Right lobe of liver (tissue), 6 donors: ENCODE measurements at places on chromosomes 7 and 10.

DNA sequence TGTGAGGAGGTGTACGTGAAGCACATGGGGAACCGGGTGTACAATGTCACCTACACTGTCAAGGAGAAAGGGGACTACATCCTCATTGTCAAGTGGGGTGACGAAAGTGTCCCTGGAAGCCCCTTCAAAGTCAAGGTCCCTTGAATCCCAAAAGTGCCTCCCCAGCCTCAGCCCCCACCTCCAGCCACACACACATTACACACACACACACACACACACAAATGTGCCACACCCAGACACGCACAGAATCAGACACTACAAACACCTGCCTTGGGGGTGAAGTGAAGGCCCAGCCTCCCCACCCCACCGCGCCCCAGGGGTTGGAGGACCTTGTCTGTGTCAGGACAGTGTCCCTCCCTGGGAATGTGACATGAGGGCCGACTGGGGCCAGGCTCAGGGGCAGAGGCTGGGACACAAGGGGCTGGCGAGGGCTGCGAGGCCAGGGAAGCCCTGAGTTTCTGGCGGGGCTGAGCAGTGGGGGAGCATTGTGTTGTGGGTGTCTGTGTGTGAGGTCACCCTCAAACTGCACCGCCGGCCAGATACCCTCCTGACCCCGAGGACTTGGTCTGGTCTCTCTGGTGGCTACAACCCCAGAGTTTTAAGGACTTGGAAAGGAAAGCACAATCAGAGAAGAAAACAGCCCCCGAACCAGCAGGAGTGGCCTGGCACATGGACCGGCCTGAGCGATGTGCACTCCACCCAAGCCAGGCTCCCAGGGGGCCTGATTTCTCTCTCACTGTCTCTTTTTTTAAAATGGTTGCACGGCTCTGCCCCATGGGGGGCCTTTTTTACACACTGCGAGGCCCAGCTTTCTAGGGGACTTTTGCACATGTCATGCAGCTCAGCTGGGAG lies 4.0 kb upstream of the ATP6V1F start:
- DNase-seq = no peak

- DNase-seq = no peak
These were observed 410.8 kb upstream of the PRKCQ start for GRCh38 chr10:6990891-6991290.

GRCh38 chr7:116384936-116385635 lies 114.5 kb upstream of the CAV2 start:
- DNase-seq = no peak

- DNase-seq = no peak
These were observed 59.8 kb upstream of the ANTXRL start for GRCh38 chr10:46226900-46227558.

GRCh38 chr7:90192876-90193750 lies 18.4 kb upstream of the STEAP2 start:
- no peak for DNase-seq

- DNase-seq = no peak
These were observed 176.3 kb downstream of the CREB5 start for GRCh38 chr7:28588602-28589001.

GRCh38 chr7:76278540-76278939 lies 23.9 kb upstream of the HSPB1 start:
- DNase-seq = no peak

- DNase-seq = no peak
These were observed 83.8 kb downstream of the FAM204A start for GRCh38 chr10:118258285-118258684.

- no peak for DNase-seq
These were observed 80.3 kb downstream of the OAT start for GRCh38 chr10:124338276-124338925.

GRCh38 chr7:18828994-18829857 lies 288.2 kb downstream of the TWIST1 start:
- no peak for DNase-seq

GRCh38 chr7:110105307-110105706 lies 985.6 kb upstream of the LRRN3 start:
- DNase-seq = no peak

GRCh38 chr10:123613346-123613850 lies 52.8 kb upstream of the GPR26 start:
- DNase-seq = no peak

GRCh38 chr10:91146146-91146545 lies 74.3 kb upstream of the PCGF5 start:
- DNase-seq = no peak

GRCh38 chr7:111638078-111638477 lies 75.8 kb upstream of the IMMP2L start:
- DNase-seq = no peak

DNA sequence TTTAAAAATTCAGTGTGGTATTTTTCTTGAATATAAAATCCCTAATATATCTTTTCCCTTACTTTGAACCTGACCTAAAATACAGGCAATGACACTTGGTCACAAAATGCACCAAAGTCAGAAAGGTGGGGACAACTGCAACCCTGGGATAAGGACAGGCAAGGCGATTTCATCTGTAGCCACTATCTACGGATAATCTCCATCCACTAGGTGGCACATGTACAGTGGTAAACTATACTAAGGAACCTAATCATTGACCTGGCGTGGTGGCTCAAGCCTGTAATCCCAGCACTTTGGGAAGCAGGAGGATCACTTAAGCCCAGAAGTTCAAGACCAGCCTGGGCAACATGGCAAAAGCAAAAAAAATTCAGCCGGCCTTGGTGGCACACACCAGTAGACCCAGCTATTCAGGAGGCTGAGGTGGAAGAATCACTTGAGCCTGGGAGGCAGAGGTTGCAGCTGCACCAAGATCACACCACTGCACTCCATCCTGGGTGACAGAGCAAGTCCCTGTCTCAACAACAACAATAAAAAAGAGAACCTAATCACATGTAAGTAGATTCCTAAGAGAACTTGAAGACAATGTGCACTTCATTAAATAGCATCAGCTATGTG lies 98.9 kb downstream of the KMT2C start:
- DNase-seq = no peak

- DNase-seq = no peak
These were observed 30.5 kb downstream of the CPED1 start for GRCh38 chr7:121019018-121019417.

GRCh38 chr7:133452577-133452976 lies 199.7 kb downstream of the EXOC4 start:
- DNase-seq = no peak

GRCh38 chr10:100896876-100897461 lies 15.8 kb upstream of the SLF2 start:
- DNase-seq = no peak

- DNase-seq = no peak
These were observed 56.5 kb downstream of the CCDC71L start for GRCh38 chr7:106604303-106604924.

GRCh38 chr7:75876126-75876881 lies 2.5 kb upstream of the RHBDD2 start:
- no peak for DNase-seq

- no peak for DNase-seq
These were observed 19.5 kb downstream of the HDAC9 start for GRCh38 chr7:18515067-18515466.

DNA sequence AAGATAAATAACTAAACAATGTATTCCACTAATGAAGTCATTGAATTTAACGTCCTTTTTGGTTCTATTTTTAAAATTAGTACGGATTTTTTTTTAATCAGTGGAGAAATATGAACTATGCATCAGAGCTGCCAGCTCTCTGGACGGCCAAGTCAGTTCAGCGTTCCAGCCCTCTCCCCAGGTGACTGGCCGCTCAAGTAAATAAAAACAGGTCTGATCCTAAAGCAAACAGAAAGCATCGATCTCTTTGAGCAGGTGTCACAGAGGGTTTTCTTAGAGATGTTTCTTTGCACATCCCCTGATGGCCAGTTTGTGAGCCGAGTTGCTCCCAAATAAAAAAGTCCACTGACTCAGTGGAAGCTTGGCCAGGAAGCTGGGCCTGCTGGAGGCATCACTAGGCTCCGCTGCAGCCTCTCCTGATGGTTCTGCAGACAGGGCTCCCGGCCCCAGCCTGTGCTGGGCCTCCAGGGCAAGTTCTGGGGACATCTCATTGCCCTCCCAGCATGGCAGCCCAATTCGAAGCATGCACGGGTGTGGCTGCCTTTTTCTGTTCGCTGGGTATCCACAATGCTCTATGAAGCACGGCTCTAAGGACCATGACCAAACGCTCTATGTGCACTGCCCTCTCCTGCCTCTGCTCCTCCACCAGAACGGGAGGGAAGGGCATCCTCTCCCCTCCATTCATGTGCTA lies 74.7 kb upstream of the PPP2R2D start:
- peak; percentile 39 for DNase-seq

DNA sequence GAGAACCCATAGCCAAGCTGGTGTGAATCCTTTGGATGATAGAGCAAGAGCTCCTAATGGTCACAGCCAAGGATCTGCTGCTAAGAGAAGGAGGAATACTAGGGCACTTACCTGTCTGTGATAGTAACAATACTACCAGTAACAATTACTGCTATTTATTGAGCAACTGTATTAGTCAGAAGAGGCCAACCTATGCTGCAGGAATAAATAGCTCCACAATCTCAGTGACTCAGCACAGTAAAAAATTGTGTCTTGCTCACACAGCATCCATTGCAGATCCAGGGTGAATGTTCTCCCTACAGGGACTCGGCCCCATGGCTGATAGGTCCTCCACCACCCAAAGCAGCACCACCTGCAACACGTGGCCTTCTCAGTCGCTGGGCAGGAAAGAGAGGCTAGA lies 257.6 kb upstream of the ZMIZ1 start:
- no peak for DNase-seq

GRCh38 chr10:6154566-6154965 lies 48.2 kb upstream of the PFKFB3 start:
- no peak for DNase-seq
